ENCODE measurements at places on chromosomes 13 and 19.

DNA sequence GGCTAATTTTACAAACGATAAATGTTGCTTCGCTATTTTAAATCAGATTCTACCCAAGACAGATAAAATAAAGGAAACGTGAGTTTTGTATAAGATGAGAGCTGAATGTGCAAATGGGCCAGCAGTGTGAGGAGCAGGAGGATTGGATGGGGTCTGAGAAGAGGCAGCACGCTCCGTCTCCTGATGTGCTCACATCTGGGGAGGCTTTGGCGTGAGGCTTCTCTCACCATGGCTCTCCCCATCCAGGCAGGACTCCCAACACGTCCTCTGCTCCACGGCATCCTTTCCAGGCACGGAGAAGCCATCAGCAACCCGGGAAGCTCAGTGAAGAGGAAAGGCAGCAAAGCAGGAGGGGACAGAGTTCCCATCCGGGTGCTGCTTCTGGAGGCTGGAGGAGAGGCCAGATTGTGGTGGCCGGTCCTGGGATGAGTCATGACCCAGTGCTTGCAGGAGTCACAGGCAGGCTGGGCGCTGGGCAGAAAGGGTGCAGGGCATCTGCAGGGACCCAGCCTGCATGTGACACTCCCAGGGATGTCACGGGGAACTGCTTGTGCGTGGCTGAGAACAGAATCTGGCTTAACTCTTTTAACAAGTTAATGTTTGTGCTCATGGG, 47.5 kb downstream of the ZNF536 start:
- no peak for DNase-seq

GRCh38 chr13:44417876-44418275, 44.3 kb downstream of the SERP2 start:
- DNase-seq, result no peak

DNA sequence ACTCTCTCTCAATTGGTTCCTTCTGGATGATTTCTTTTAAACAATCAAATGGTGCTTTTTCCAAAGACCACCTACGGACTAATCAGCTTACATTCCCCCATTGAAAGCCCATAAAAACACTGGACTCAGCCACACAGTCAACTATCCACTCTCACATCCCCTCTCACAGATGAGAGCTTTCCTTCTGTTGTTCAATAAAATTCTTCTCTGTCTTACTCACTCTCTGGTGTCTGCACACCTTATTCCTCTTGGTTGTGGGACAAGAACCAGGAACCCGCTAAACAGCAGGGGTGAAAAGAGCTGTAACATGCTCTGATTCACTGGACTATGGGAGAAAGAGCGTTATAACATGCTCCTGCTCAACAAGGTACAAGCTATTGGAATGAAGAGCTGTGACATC, 2896.2 kb downstream of the PCDH9 start:
- no peak for DNase-seq

GRCh38 chr19:47066376-47067214, 18.2 kb upstream of the TMEM160 start:
- no peak for DNase-seq

- DNase-seq, result peak; percentile 60
Measured at GRCh38 chr13:110416131-110417025, 109.3 kb downstream of the COL4A2 start.

- no peak for DNase-seq
Measured at GRCh38 chr13:48220592-48220980, 12.4 kb upstream of the ITM2B start.
